ENCODE measurements at places on chromosomes 1 and 21. TPM values are rescaled to one million over a fixed set of nuclear protein-coding genes. Genes with fewer than 3 reads are reported as not detected.

GRCh38 chr1:178352790-178353416, 143.9 kb downstream of the CLEC20A start:
- H3K27ac ChIP-seq = no peak overlapping the region
- no peak overlapping the region for H3K4me3 ChIP-seq
- DNase-seq = no peak
- no peaks in the 10 kb centered on the region for H3K36me3 ChIP-seq
- H3K27me3 ChIP-seq = no peaks in the 10 kb centered on the region

Gene BNIPL
- 0.99 TPM for total RNA-seq

Gene USP24
- 39.9 TPM for total RNA-seq

Gene S100A7
- total RNA-seq = not detected

Gene CRABP2
- total RNA-seq = 0.77 TPM

Gene VAV3
- total RNA-seq = 1.3 TPM

GRCh38 chr1:155669233-155670162, 19.1 kb downstream of the YY1AP1 start:
- H3K36me3 ChIP-seq = peaks cover 60% of the 10 kb centered on the region
- H3K27me3 ChIP-seq = no peaks in the 10 kb centered on the region
- DNase-seq = no peak
- no peaks in the 10 kb centered on the region for H3K4me1 ChIP-seq
- no peak overlapping the region for H3K27ac ChIP-seq

Gene RCAN3
- 100 TPM for total RNA-seq

DNA sequence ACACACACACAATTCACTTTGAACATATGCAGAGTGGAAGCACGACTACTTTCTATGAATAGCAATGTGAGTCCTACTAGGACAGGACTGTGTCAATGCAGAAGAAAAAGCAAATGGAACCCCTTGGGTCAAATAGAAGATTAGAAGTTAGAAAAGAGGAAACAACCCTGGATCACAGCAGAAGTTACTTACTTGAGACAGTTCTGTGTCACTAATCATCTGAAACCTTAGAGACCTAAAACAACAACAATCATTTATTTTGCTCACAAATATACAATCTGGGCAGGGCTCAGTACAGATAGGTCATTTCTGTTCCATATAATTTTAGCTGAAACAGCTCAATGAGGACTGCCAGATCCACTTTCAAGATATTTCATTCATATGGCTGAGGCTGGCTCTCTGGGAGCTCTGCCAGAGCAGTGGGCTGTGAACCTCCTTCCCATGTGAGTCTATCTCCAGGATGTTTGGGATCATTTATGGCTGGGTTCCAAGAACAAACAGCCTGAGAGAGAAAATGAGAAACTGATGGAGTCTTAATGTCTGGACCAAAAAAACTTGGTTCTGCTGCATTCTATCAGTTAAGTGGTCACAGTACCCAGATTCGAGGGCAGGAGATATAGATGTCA, 42.5 kb upstream of the IL10 start:
- H3K4me3 ChIP-seq = no peak overlapping the region
- H3K4me1 ChIP-seq = peaks cover 41% of the 10 kb centered on the region
- DNase-seq = no peak

- H3K4me3 ChIP-seq = no peak overlapping the region
- DNase-seq = no peak
- H3K27me3 ChIP-seq = no peaks in the 10 kb centered on the region
- H3K36me3 ChIP-seq = peaks cover 23% of the 10 kb centered on the region
- H3K27ac ChIP-seq = no peak overlapping the region
- peaks cover 4% of the 10 kb centered on the region for H3K4me1 ChIP-seq
Measured at GRCh38 chr1:53274026-53274425, 35.7 kb upstream of the MAGOH start.

- H3K4me3 ChIP-seq = no peak overlapping the region
- no peak overlapping the region for H3K27ac ChIP-seq
- H3K27me3 ChIP-seq = peaks cover 3% of the 10 kb centered on the region
- peaks cover 4% of the 10 kb centered on the region for H3K36me3 ChIP-seq
Measured at GRCh38 chr1:93746021-93746812, 64.6 kb upstream of the BCAR3 start.

Gene MORN1
- total RNA-seq = 6.7 TPM

Gene FTCD
- total RNA-seq = not detected

DNA sequence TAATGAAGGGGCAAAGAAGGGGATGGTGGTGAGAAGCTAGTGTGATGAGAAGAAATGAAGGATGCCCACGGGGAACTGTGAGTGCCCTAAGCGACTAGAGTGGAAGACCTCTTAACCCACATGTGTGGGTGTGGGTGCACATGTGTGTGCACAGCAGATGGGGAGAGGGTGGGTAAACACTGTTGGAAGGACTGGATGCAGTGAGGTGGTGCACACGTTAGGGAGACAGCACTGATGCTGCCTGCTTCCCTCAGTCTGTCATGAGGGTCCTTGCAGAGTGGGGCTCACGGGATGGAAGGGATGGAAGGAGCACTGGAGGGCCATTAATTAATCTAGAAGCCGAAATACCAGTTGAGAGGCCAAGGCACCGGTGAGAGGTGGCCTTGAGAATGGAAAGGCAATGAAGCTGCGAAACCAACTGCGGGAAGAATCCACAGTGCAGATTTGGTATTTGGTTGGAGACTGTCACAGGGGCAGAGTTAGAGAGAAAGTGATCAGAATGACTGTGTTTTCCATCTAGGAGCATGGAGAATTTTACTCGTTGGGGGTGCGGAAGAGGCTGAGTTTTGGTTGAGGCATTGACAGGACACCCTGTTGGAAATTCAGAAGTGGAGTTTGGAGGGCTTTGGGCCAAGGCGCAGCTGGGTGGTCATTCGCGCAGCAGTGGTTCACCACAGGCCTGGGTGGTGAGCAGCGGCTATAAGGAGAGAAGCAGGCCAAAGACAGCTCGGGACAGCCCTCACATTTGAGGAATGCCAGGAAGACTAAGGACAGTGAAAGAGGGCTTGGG, 15.8 kb downstream of the RCSD1 start:
- H3K36me3 ChIP-seq = peaks cover 75% of the 10 kb centered on the region
- peak overlapping the region; percentile 15 for H3K27ac ChIP-seq
- H3K4me3 ChIP-seq = no peak overlapping the region
- H3K27me3 ChIP-seq = no peaks in the 10 kb centered on the region
- DNase-seq = no peak
- H3K4me1 ChIP-seq = peaks cover 86% of the 10 kb centered on the region

Gene BACH1
- 23.4 TPM for total RNA-seq

GRCh38 chr1:93155335-93155734, 24.9 kb downstream of the TMED5 start:
- no peak overlapping the region for H3K27ac ChIP-seq
- H3K27me3 ChIP-seq = no peaks in the 10 kb centered on the region
- H3K36me3 ChIP-seq = peaks cover 39% of the 10 kb centered on the region
- peak overlapping the region; percentile 0 for H3K4me3 ChIP-seq
- DNase-seq = no peak

Gene BEND5
- 2.0 TPM for total RNA-seq

GRCh38 chr1:150808121-150808520, at the start of gene CTSK:
Gene CTSK, minus strand, starts transcription at chr1:150808260. Its CDS starts 1,455 bp downstream, at chr1:150806805.
- peaks cover 16% of the 10 kb centered on the region for H3K4me1 ChIP-seq
- H3K4me3 ChIP-seq = no peak within 1 kb of the TSS
- peaks cover 8% of the 10 kb centered on the region for H3K36me3 ChIP-seq
- no peak for DNase-seq
- no peaks in the 10 kb centered on the region for H3K27me3 ChIP-seq
- H3K27ac ChIP-seq = no peak within 1 kb of the TSS

DNA sequence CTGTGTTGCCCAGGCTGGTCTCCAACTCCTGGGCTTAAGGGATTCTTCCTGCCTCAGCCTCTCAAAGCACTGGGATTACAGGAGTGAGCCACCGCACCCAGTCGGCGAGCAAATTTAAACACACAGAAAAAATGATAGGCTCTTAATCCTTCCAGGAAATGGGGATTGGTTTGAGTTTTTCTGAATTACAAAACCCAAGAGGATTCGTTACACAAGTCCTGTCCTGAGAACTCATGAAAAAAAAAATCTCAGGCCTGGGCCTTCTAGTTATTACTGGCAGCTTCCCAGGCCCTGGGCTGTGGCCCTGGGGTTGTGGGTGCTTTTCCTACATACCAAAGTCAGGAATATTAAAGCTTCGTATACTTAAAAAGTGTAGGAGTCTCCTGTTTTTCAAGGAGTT, 6.3 kb upstream of the IFNGR2 start:
- H3K27me3 ChIP-seq = peaks cover 34% of the 10 kb centered on the region
- H3K4me3 ChIP-seq = no peak overlapping the region
- DNase-seq = no peak
- H3K4me1 ChIP-seq = peaks cover 6% of the 10 kb centered on the region

- no peaks in the 10 kb centered on the region for H3K36me3 ChIP-seq
- peaks cover 10% of the 10 kb centered on the region for H3K27me3 ChIP-seq
- no peaks in the 10 kb centered on the region for H3K4me1 ChIP-seq
- H3K4me3 ChIP-seq = no peak overlapping the region
Measured at GRCh38 chr1:115242543-115242942, 95.5 kb downstream of the NGF start.

DNA sequence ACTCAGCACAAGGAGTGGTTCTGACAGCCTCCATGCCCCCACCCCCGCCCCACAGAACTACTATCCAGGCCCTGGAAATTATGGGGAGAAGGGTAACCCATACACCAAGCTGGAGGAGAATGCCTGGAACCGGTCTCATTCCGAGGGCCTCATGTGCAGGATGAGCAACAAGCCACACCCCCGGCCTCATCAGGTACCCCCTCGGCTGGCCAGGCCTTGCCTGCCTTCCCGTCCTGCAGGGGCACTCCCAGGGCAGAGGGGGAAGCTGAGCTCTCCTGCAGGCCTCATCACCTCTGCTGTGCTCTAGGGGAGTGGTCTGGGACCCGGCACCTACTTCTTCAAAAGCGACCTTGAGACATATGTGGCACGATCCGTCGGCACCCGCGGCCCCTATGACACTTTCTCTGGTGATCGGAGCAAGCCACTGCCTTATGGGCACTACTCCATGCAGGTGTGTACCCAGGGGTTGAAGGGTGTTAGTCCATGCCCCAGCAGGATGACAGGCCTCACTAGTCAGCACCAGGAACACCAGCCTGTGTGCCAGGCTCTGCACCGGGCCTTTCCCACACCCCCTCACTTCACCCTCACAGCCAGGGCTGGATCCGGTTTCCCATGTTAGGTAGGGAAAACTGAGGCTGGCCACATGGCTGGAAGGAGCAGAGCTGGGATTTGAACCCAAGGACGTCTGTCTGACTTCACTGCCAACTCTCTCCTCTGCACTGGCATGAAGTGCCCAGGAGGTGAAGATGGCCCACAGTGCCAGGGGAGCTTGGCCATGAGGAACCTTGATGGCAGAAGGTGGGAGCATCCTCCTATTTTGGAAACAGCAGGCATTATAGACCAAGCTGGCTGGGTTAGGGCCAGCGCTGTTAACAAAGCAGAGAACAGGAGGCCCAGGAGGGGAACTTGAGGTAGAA, 10.9 kb upstream of the TTC22 start:
- H3K4me1 ChIP-seq = peaks cover 35% of the 10 kb centered on the region
- no peak overlapping the region for H3K27ac ChIP-seq
- no peaks in the 10 kb centered on the region for H3K36me3 ChIP-seq
- H3K4me3 ChIP-seq = no peak overlapping the region

- no peak for DNase-seq
- no peak overlapping the region for H3K27ac ChIP-seq
- H3K4me1 ChIP-seq = peaks cover 5% of the 10 kb centered on the region
- no peak overlapping the region for H3K4me3 ChIP-seq
Measured at GRCh38 chr1:101100674-101101073, 75.1 kb upstream of the DPH5 start.

GRCh38 chr1:53617851-53618499, 121.0 kb downstream of the GLIS1 start:
- no peaks in the 10 kb centered on the region for H3K36me3 ChIP-seq
- H3K4me3 ChIP-seq = no peak overlapping the region

Gene SAMD13
- 0.15 TPM for total RNA-seq

GRCh38 chr21:38179511-38179910, 77.3 kb upstream of the KCNJ15 start:
- no peak overlapping the region for H3K4me3 ChIP-seq
- H3K4me1 ChIP-seq = no peaks in the 10 kb centered on the region
- no peaks in the 10 kb centered on the region for H3K36me3 ChIP-seq
- no peak for DNase-seq
- H3K27me3 ChIP-seq = peaks cover 3% of the 10 kb centered on the region

GRCh38 chr1:182515556-182515955, 65.6 kb downstream of the RGSL1 start:
- no peaks in the 10 kb centered on the region for H3K36me3 ChIP-seq
- no peak overlapping the region for H3K27ac ChIP-seq
- DNase-seq = no peak
- no peaks in the 10 kb centered on the region for H3K4me1 ChIP-seq
- H3K4me3 ChIP-seq = no peak overlapping the region

GRCh38 chr1:244436336-244437085, 15.2 kb downstream of the ADSS2 start:
- peaks cover 25% of the 10 kb centered on the region for H3K4me1 ChIP-seq
- DNase-seq = no peak
- H3K36me3 ChIP-seq = peaks cover 30% of the 10 kb centered on the region
- no peak overlapping the region for H3K4me3 ChIP-seq

GRCh38 chr1:91556556-91556955, 55.9 kb downstream of the CDC7 start:
- H3K27ac ChIP-seq = peak overlapping the region; percentile 95
- H3K27me3 ChIP-seq = no peaks in the 10 kb centered on the region
- H3K4me3 ChIP-seq = peak overlapping the region; percentile 7
- DNase-seq = peak; percentile 14

Gene PTCH2
- total RNA-seq = 0.92 TPM

GRCh38 chr1:9676815-9677393, 25.4 kb downstream of the PIK3CD start:
- peaks cover 58% of the 10 kb centered on the region for H3K4me1 ChIP-seq
- no peak overlapping the region for H3K4me3 ChIP-seq
- DNase-seq = no peak
- H3K36me3 ChIP-seq = peaks cover 59% of the 10 kb centered on the region
- peak overlapping the region; percentile 47 for H3K27ac ChIP-seq
- H3K27me3 ChIP-seq = no peaks in the 10 kb centered on the region

Gene AMY2B
- total RNA-seq = 8.5 TPM

Gene MMP23B
- total RNA-seq = 1.8 TPM

Gene TP73
- total RNA-seq = 2.5 TPM

DNA sequence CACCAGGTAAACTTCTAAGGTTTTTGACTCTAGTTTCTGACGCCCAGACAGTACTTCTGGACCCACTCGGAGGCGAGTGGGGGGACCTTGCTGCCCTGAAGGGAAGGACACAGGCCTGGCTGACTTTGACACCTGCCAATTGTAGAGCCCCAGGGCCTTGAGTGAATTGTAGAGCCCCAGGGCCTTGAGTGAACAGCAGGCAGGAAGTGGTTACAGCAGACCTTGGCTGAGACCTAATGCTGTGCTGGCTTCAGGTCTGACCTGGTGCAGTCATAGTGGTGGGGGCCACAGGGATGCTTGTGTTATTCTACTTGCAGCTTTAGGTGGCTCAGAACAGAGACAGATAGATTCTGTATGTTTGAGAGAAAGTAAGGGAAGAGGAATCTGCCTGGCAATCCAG, 344.3 kb downstream of the DUSP10 start:
- no peaks in the 10 kb centered on the region for H3K4me1 ChIP-seq
- H3K36me3 ChIP-seq = no peaks in the 10 kb centered on the region
- no peak overlapping the region for H3K27ac ChIP-seq

Gene ATP6V1G3
- total RNA-seq = not detected

Measured in activated CD4-positive, alpha-beta T cell treated with anti-CD3 and anti-CD28 coated beads, Interleukin-2, amount 10 ng/mL, durations not matched to agents 7 days and 5 days (primary cell).